ENCODE measurements at places on chromosomes 4 and X.

DNA sequence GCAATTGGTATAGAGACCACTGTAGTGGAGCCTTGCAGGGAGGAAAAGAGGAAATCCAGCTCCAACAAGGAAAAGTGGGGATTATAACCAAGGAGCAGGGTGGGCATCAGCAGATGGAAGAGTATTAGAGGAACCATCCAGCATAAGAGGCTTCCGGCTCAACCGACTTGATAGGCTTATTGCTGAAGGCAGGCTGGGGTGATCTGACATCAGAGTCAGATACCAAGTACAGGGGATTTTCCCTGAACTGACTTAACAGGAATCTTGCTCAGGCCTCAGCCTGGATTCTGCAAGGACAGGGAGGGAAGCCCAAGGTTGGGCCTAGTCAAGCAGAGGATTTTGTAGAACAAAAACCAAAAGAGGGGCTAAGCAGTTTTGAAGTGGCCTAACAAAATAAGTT, 129.6 kb downstream of the DCLK2 start:
- no peak for DNase-seq

DNA sequence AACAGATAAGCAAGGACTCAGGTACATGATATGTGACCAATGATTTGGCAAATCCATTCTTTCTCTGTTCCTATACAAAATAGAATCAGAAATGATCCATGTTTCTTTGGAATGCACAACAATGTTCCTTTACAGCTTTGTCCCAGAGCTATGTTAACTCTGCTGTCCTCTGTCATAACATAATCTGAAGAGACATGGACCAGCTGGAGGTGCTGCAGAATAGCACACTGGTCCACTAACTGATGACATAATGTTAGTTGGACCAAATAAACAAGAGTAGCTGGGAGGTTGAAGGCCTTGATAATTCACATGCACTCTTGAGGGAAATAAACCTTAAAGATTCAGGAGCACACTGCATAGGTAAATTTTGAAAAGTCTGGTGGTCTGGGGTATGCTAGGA, 23.0 kb upstream of the DHX15 start:
- no peak for DNase-seq

DNA sequence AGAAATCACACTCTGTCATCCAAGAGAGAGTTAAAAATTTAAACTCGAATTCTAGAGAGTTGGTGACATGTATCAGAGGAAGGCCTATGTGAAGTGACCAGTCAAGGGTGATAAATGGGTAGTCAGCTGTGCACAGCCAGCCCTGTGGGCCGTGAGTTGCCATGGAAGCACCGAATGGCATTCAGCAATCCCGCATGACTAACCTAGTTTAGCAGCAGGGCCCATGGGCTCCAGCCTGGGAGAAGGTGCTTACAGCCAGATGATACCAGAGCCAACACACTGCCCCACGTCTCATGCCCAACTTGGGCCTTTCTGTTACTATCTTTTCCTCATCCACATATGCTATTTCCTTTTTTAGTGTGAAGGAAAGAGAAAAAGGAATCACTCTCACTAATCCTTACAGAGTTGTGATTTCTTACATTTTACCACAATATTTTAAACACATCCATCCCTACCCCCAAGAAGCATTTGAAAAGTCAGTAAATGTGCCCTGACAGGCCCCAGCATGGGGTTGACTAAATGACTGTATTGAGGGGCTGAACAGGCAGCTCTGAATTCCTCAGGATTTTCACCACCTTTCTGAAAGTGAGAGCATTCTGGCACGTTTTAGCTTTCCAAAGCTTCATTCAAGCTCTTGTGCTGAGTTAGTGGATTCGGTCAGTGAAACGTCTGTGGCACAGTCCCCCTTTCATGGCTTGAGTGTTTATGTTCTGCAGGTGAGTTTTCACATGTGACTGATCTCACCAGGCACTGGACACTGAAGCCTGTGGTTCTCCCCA, 104.2 kb downstream of the AFF1 start:
- no peak for DNase-seq

DNA sequence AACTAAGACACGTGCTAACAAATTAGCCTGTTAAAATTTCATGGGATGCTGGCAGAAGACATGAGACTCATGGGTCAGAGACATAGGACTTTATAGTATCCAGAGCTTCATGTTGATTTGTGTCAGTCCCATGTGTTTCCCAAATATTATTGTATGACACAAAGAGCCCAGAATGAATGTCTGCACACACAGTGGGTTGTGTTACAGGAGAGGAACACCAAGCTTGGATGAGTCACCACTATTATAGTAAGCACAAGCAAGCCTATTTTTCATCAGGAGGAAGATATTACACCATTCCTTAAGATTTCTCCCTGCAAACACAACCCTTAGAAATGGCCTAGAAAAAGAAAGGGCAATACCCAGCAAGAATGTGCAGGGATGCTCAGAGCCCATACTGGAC, 15.4 kb downstream of the BBS12 start:
- no peak for DNase-seq

DNA sequence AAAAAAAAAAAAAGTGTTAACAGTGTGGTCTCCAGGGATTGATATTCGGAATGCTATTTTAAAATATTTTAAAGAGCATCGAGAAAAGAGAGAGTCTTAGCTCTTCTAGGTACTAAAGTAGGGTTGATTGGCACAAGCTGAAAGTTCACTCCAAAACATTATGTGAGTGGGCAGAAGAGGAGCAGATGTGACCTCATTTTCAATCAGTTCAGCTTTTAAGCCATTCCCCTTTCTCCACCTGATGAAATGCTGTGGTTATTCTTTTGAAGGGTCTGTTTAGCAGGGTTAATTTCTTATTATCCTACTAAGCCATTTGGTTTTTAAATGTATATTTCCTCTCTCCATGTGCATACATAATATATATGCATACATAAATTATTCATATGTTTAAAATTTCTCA, 69.2 kb downstream of the GALNT7 start:
- DNase-seq: no peak

- no peak for DNase-seq
Observed at GRCh38 chr4:145545538-145546174, 64.0 kb downstream of the SMAD1 start.

DNA sequence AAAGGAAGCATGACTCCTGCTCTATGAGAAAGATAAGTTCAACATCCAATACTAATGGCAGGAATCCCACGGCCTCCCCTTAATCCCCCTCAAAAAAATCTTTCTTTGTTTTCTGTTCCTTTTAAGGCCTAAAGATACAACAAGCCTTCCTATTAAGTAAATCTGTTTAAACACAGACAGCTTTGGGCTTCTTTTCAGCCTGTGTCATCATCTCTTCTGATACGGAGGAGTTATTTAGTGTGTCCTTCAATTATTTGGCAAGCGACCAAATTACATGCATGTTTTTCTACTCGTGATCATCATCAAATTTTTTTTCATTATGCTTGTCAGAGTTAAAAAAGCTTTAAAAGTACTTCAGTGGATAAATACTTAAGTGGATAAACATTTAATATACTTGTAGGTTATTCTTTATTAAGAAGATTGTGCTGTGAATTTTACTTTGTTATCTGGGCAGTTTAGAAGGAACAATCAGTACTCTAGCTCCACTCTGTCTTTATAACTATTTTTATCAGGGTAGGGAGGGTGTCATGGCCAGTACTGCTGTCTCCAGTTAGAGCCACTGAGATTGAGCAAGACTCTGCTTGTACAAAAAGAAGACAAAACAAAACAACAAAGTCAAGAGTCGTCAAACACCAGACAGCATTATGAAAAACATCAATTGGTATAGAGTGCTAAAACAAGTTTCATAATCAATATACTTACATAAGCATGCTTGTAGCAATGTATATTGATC, 210.7 kb downstream of the PRR32 start:
- DNase-seq: no peak

- no peak for DNase-seq
Observed at GRCh38 chr4:181674315-181674875, 568.8 kb upstream of the TENM3 start.

All from vagina (tissue), 2 donors.